ENCODE measurements at places on chromosomes 13 and 19. TPM values are rescaled to one million over a fixed set of nuclear protein-coding genes. Genes with fewer than 3 reads are reported as not detected.
A peak's percentile ranks its signal among the peaks of the same experiment; 100 is the strongest.

GRCh38 chr13:39052944-39053343, 14.7 kb downstream of the NHLRC3 start:
- H3K27ac ChIP-seq: no peak overlapping the region
- H3K27me3 ChIP-seq: no peaks in the 10 kb centered on the region

The MAST1 gene
- not detected for total RNA-seq

The WDR88 gene
- not detected for total RNA-seq

GRCh38 chr13:44437356-44438233, 64.0 kb downstream of the SERP2 start:
- H3K4me1 ChIP-seq: peaks cover 27% of the 10 kb centered on the region
- peak overlapping the region; percentile 91 for H3K27ac ChIP-seq
- no peaks in the 10 kb centered on the region for H3K36me3 ChIP-seq
- H3K4me3 ChIP-seq: peak overlapping the region; percentile 51
- no peak for DNase-seq

DNA sequence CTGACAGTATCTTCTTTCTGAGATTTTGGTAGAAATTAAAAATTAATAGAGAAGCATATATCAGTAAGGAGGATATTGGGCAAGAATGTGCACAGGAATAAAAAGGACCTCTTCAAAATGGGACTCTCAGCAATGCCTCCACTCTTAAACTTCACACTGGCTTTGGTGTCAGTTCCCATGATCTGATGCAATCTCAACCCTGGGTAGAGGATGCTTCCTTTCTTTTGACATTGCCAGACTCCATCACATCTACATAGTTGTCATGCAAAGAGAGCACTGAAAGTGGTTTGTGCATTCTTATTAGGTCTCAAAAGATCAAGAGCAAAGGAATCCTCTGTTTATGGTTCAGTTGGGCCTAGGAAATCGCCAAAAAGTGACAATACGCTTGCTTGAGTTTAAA, 26.3 kb downstream of the STARD13 start:
- H3K4me3 ChIP-seq: no peak overlapping the region
- H3K36me3 ChIP-seq: no peaks in the 10 kb centered on the region
- peaks cover 28% of the 10 kb centered on the region for H3K4me1 ChIP-seq
- no peak for DNase-seq
- H3K27ac ChIP-seq: peak overlapping the region; percentile 57

The CD209 gene
- 5.7 TPM for total RNA-seq

DNA sequence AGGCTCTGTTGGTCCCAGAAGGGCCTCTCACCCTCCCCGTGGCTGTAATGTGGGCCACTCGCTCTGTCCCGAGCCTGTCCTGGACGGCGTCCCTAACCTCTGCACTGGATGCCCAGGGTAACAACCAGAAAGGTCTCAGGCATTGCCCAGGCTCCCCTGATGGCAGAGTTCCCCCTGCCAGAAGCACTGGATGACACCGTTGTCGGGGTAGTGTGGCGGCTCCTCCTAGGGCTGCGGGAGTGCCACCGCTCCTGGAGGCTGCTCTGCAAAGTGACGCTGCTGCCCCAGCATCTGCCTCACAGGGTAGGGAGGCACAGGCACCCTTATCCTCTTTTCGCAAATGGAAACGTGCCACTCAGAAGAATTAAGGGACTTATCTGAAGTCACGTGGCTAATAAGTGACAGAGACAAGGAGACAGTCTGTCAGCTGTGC, 32.0 kb downstream of the MPHOSPH8 start:
- DNase-seq: no peak
- H3K27me3 ChIP-seq: no peaks in the 10 kb centered on the region
- H3K4me1 ChIP-seq: no peaks in the 10 kb centered on the region
- H3K27ac ChIP-seq: no peak overlapping the region
- H3K4me3 ChIP-seq: no peak overlapping the region

The UPK1A gene
- total RNA-seq: not detected

DNA sequence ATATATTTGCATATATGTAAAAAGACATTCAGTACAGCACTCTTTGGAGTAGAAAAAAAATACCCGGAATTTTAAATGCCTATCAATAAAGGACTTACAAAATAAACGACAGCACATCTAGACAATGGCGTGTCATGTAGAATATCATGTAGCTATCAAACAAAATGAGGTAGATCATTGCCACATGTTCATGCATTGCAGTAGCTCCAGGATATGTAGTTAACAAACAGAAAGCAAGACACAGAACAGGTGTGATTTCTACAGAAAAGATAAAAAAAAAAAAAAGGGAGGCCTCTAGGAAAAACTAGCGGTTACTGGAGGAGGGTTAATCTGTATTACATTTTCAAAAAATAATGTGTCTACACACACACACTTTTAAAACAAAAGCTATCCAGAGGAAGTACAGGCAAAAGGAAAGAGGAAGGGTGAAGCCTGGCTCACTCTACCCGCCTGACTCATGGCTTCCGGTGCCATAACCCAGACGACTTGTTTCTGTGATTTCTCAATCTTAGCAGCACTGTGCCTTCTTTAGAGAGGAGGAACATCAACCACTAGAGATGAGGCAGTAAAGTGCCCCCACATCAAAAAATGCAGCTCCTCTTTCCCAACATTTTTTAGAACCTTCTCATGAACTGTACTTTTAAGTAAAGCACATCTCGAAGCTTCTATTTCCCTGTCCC, 6.9 kb downstream of the KCTD12 start:
- peaks cover 18% of the 10 kb centered on the region for H3K4me1 ChIP-seq
- H3K36me3 ChIP-seq: no peaks in the 10 kb centered on the region
- peak overlapping the region; percentile 54 for H3K27ac ChIP-seq
- DNase-seq: peak; percentile 46
- H3K27me3 ChIP-seq: no peaks in the 10 kb centered on the region

DNA sequence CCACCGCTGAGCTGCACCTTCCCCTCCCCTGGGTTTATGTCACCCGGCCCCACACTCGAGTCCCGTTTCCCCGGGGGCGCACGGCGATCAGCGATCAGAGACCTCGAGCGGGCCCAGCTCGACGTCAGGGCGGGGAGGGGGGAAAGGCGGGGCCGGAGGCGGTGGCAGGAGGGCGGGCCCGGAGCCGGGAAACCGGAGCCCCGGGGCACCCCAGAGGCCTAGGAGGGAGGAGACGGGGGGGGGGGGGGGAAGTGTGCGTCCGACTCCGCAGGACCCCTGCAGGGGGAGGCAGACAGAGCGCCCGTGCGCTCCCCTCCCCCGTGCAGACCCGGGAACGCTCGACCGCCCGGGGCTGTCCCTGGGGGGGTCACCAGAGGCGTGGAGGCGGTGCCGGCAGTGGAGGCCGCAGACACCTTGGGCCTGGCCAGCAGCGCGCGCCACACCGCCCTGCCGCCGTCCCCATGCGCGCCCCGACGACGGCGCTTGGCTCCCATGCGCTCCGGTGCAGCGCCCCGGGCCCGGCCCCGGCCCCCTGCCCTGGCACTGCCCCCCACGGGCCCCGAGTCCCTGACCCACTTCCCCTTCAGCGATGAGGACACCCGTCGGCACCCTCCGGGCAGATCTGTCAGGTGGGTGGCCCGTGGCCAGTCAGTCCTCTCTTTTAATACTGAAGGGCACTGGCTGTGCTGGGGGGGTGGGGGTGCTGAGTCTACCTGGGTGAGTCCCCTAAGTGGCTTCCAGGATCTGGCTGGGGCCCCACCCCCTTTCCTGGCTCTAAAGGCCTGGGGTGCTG, 11.8 kb downstream of the PDE4A start:
- H3K4me1 ChIP-seq: peaks cover 25% of the 10 kb centered on the region
- H3K4me3 ChIP-seq: peak overlapping the region; percentile 77
- DNase-seq: peak; percentile 86

The RASL11A gene
- 37.7 TPM for total RNA-seq

DNA sequence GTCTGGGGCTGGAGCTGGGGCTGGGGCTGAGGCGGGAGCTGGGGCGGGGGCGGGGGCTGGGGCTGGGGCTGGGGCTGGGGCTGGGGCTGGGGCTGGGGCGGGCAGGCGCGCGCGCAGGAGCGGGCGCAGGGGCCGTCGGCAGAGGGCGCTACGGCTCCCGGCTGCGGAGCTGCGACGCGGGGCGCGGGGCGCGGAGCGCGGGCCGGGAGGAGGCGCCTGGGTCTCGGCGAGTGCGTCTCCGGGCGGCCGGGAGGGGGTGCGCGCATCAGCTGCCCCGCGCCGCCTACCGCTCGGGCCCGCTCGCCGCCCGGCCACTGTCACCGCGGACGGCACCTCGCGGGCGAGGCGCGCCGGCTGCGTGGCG, 422 bp upstream of the MTUS2 start:
- peak; percentile 28 for DNase-seq
- H3K27me3 ChIP-seq: peaks cover 67% of the 10 kb centered on the region
- no peak overlapping the region for H3K27ac ChIP-seq
- peaks cover 4% of the 10 kb centered on the region for H3K4me1 ChIP-seq
- no peaks in the 10 kb centered on the region for H3K36me3 ChIP-seq

DNA sequence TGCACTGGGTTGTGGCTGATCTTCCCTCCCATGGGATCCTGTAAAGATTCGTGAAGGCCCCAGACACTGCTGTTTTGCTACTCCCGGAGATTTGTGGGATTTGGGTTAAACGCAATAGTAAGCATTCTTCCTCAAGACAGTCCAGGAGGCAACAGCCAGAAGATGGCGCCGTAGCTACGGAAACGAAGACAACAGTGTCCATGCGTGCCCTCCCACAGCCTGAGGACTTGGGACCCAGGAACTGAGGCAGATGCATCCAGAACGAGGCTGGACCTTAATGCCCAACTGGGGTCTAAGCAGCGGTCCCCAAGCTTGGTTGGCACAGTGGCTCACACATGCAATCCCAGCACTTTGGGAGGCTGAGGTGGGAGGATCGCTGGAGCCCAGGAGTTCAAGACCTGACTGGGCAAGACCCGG, 57.6 kb upstream of the ZNF507 start:
- DNase-seq: peak; percentile 74
- peaks cover 7% of the 10 kb centered on the region for H3K27me3 ChIP-seq
- H3K4me3 ChIP-seq: no peak overlapping the region
- no peaks in the 10 kb centered on the region for H3K36me3 ChIP-seq
- peaks cover 7% of the 10 kb centered on the region for H3K4me1 ChIP-seq
- no peak overlapping the region for H3K27ac ChIP-seq

GRCh38 chr13:110463156-110463555, 98.4 kb downstream of the RAB20 start:
- no peak overlapping the region for H3K27ac ChIP-seq
- H3K36me3 ChIP-seq: no peaks in the 10 kb centered on the region
- H3K27me3 ChIP-seq: no peaks in the 10 kb centered on the region

- H3K27me3 ChIP-seq: no peaks in the 10 kb centered on the region
- H3K4me3 ChIP-seq: no peak overlapping the region
- no peaks in the 10 kb centered on the region for H3K4me1 ChIP-seq
- H3K36me3 ChIP-seq: no peaks in the 10 kb centered on the region
Measured at GRCh38 chr13:33242984-33243617, 42.5 kb downstream of the STARD13 start.

DNA sequence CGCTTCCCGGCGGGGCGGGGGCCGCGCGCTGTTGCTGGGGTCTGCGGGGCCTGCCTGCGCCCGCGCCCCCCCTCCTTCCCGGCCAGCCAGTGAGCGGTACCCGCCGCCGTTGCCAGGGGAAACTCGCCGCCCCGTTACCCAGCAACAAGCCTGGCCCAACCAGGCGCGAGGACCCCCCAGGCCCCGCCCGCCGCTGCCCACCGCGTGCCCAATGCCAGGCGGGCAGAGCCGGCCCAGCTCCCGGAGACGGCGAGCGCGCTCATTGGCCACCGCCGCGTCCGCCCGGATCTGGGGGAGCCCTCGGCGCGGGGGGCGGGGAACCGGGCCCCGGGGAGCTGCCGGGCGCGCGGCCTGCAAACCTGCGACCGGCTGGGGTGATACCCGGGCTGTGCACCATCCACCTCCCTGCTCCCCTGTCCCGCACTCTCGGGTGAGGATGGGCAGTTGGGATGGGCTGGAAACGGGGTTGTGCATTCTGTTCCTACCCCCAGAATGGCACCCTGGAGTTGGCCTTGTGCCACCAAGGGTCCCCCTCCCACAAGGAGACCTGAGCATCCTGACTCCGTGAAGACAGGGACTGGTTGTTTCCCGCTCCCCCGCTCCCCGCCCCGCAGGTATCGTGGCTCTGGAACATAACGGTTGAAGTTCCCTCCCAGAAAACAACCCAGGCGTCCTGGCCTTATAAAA, 8.8 kb upstream of the BBC3 start:
- H3K4me1 ChIP-seq: peaks cover 42% of the 10 kb centered on the region
- H3K36me3 ChIP-seq: no peaks in the 10 kb centered on the region

DNA sequence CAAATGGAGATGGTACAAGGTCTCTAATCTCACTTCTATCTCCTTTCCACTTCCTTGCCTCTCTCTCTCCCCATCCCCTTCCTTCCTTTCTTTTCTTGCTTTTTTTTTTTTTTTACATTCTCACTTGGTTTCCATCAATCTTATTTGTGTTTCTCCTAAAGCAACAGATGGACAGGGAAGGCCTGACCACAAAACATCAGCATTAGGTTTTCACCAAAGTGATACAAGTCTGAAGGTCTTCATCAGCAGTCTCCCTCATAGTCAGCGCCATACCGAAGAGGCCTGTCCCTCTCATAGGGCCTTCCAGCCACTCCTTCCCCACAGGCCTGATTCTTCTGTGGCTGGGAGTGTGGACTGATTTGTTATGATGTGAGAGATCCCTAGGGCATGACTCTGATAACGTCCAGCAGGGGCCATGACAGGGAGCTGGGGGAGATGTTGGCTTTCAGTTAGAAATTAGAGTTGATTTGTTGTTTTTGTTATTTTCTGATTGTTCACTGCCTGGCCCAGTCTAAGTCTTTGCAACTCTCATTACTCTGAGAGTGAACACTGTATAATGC, 158.7 kb downstream of the SLC7A1 start:
- no peak overlapping the region for H3K4me3 ChIP-seq
- H3K36me3 ChIP-seq: no peaks in the 10 kb centered on the region
- peak overlapping the region; percentile 72 for H3K27ac ChIP-seq
- H3K27me3 ChIP-seq: no peaks in the 10 kb centered on the region
- peaks cover 21% of the 10 kb centered on the region for H3K4me1 ChIP-seq

Measured in transverse colon (tissue), 4 donors.